ENCODE measurements at places on chromosomes 4 and X.

DNA sequence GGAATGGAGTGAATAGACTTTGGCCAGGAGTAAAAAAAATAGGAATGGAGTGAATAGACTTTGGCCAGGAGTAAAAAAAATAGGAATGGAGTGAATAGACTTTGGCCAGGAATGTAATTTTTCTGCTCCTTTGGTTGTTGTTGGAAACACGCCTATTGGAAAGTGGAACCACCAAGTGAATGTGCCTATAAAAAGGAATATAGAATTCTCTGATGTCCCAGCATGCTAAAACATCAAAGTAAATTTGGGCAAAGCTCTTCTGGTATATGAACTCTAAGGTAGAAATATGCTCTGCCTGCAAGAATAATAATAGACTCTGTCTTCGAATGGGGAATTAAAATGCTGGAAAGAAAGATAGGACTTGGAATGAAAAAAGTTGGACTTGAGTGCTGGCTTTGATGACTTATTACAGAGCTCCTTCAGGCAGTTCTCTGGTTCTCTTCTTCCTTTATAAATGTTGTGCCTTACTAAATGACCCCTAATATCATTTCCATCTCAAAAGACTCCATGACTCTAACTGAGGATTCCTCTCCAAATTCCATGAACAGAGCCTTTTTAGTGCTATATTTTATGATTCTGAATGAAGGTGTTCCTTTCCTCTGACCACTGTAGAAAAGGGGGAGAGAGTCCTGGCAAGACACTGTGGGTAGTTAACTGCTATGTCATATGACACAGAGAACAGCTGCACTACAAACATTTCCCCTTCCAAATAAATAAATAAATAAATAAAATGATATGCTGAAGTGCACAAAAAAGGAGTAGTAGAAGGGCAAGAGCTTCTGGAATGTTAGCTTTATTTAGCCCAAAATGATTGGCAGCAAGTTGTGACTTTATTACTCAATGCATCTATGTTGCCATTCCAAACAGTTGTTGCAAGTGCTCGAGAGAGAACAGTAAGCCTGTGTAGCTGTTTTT, 13.5 kb upstream of the GBA3 start:
- DNase-seq: no peak

DNA sequence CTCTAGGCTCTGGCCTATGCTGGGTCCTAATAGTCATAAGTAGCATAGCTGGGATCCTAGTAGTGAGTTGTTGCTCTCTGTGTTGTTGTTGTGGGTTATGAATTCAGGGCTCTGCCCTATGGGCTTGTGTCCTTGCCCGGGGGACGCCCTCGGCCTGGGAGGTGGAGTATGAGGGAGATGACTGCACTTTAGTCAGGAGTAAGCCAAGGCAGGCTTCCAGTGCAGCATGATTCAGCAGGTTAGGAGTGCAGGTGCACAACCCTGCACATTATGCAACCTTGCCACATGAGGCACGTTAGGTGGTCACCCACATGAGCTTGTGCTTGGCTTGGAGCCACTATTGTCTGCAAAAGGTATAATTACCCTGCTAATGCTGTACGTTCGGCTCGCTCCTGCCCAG, 58.4 kb upstream of the CCDC149 start:
- no peak for DNase-seq

DNA sequence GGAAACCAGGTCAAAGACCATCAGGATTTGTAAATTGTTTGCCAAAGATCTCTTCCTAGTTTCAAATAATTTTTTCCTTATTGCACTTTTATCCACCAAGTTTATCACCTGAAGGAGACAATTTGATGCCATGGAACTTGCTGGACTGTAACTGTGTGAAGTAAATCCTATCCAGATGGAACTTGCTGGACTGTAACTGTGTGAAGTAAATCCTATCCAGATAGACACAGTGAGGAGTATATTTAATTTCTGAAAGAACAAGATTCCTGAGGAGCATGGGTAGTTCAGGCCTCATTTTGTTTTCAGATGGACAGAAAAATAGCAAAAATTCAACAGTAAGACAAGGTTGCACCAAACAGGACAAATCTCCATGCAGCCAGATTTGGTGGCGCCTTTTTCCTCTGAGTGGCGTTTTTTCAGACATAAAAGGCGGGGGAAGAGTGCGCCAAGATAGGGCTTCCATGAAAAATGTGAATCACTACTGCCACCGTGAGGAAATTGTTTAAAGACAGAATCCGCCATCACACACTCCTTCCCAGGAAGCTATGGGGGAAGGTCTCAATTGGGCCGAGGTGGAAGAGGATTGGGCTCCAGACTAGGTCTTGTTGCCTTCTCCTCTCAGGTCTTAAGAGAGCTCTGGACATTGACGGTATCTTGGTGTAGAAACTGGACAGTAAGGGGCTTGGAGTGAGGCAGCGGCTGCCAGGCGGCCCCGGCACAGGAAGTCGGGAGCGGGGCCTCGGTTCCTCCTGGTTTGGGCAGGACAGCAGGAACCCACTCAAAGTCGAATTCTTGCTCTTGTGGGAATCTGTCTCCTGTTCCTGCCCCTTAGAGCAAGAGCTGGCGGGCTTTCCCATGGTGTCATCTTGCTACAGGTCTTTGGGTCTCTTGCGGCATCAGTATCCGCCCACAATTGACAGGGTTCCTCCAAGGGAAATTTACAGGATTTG, 234.7 kb downstream of the OR13H1 start:
- DNase-seq: no peak

GRCh38 chrX:68894513-68895340, 65.9 kb downstream of the EFNB1 start:
- DNase-seq: no peak

GRCh38 chr4:26273616-26273980, 47.2 kb upstream of the RBPJ start:
- DNase-seq: no peak

- no peak for DNase-seq
Measured at GRCh38 chrX:64975491-64975890, 759 bp downstream of the ZC4H2 start.

GRCh38 chr4:149961876-149962597, 116.2 kb upstream of the DCLK2 start:
- no peak for DNase-seq

GRCh38 chr4:37423310-37423709, 178.8 kb downstream of the NWD2 start:
- no peak for DNase-seq

DNA sequence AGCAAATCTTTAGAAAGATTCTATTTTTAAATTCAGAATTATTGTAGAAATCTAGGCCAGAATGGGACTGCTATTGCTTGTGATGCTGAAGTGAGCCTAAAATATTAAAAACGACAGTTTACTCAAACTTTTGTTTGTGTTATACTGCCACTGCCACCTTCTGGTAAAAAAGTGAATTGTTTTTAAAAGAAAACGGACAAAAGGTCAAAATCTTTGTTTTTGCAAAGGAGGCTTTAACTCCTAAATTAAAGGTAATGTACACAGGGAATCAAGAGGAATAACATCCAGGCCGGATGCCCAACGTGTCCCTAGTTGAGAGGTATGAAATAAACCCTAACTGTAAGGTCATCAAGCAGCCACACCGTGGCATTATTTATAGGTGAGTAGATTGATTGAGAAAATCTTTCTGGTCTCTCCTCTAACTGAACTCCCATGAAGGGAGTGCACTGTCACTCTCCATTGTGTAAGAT, 338.3 kb upstream of the GALNT7 start:
- no peak for DNase-seq

GRCh38 chrX:16479206-16479869, 170.6 kb upstream of the S100G start:
- no peak for DNase-seq

GRCh38 chrX:78329486-78329885, 2.1 kb upstream of the CYSLTR1 start:
- DNase-seq: no peak

DNA sequence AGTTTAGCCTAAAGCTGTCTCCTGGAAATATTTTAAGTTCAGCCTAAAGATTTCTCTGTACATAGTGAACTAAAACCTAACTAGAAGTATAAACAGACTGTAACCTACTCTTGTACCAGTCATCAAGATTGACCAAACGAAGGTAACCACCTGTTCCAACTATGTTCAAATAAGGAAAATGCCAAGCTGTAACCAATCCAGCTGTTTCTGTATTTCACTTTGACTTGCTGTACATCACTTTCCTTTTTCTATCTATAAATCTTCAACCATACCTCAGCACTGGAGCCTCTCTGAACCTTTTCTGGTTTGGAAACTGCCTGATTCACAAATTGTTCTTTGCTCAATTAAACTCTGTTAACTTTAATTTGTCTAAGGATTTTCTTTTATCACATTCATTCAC, 3.1 kb upstream of the CYSLTR1 start:
- DNase-seq: no peak

DNA sequence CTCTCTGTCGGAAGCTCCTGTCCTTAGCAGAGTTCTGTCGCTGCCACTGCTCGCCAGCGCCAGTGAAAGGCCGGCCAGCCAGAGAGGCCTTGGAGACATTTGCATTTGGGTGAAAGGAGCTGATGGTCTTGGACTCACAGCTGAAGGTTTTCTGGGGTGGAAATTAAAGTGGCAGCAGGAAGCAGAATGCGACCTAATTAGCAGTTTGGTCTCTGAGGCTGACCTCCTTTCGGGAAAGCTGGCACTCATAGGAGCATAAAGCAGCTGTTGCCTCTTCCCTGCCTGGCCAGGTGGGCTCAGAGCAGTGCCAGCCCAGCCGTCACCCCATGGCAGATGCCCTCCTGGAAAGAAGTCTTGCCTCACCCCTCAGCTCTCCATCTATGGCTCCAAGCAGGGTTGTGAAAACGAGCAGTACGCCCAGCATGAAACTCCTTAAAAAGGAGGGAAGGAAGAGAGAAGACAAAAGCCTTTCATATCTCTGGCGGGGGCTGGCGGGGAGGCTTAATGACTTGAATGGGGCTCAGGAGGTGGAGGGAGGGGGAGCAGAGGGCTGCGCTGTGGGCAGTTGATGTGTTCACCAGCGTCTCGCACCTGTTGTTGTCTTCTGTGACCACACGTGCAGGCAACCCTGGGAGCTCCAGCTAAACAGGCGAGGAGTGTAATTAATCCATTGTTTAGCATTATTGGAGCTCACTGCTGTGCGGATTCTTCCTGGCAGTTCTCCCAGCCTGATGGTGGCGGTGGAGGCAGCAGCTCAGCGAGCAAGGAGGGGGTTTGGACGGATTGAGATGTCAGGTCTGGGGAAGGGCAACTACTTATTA, 264.0 kb downstream of the MID1IP1 start:
- peak; percentile 25 for DNase-seq

DNA sequence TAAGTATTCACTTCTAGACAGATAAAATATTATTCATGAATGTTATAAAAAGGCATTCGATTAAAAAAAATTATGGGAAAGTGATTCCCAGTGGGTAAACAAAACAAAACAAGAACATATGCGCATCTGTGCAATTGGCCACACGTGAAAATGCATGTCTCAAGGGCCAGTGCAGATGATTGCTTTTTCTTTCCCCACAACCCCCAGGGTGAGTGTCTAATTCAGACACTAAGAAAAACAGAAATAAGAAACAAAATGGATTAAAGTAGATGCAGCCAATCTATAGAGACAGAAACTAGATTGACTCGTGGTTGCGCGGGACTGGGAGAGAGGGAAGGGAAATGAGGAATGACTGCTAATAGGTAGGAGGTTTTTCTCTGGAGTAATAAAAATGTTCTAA, 49.5 kb downstream of the GPM6A start:
- DNase-seq: no peak

DNA sequence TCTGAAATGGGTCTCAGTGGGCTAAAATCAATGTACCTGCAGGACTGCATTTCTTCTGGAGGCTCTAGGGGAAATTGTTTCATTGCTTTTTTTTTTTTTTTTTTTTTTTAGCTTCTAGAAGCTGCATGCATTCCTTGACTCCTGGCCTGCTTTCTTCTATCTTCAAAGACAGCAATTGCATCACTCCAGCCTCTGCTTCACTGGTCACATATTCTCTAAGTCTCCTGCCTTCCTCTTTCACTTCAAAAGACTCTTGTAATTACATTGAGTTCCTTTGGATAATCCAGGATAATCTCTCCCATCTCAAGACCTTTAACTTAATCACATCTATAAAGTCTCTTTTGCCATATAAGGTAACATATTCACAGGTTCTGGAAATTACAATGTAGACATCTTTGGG, 11.3 kb upstream of the PCYT1B start:
- no peak for DNase-seq

GRCh38 chr4:76896614-76897535, 1.1 kb downstream of the SOWAHB start:
- DNase-seq: no peak

- peak; percentile 13 for DNase-seq
Measured at GRCh38 chr4:78720204-78720603, 55.9 kb upstream of the BMP2K start.

GRCh38 chr4:91502365-91502764, 801.4 kb upstream of the GRID2 start:
- DNase-seq: peak; percentile 9

GRCh38 chr4:7194251-7195140, 2.2 kb downstream of the SORCS2 start:
- no peak for DNase-seq

- no peak for DNase-seq
Measured at GRCh38 chr4:28926156-28926555, 1794.0 kb upstream of the PCDH7 start.

DNA sequence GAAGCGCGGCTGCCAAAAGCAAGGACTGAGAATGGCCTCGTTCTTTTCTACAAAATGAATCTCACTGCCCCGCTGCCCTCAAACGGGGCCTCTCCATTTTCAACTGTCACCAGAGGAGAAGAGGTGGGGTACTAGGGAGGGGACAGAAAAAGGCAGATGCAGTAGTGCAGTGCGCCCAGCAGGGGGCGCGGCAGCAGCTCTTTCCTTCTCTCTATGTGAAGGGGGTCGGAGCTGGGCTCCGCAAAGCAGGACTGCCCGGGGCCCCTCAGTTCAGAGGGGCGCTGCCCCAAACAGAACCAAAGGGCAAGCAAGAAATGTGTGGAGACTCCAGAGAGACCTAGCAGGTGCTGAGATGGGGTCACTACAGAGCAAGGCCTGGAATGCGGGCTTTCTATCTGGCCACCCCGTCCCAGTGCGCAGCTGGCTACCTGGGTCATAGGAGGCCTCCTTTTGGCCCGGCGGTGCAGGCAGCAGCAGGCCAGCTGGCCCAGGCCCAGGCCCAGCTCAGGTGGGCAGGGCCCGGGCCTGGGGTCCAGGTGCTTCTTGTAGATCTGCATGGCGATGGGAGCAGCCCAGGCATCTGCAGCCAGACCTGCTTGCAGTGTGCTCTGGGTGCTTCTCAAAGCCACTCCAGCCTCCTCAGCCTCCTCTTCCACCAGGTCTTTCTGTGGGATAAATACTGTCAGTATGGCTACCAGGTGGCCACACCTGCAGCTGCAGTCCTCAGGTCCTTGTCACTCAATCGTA, 5.9 kb downstream of the IRAK1 start:
- DNase-seq: no peak

DNA sequence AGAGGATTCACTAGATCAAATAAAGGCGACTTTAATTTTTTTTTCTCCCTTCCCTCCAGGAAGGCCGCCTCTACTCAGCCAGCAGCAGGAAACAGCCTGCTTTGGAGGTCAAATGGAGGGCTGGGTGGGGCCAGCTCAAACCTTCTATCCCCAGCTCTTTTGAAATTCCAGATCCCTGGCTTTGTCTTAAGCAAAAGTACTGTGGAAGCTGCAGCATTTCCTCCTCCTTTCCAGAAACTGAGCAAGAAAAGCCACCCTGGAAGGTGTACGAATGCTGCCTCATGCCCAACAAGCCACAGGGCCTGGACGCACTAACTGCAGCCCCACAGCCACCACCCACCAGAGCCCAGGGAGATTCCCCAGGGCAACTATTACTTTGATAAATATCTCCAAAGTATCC, 55.1 kb upstream of the ZCCHC13 start:
- no peak for DNase-seq
